Activated T-cell treated with anti-CD3 and anti-CD28 coated beads for 4 hours (primary cell): ENCODE measurements at places on chromosomes 1 and 21.

DNA sequence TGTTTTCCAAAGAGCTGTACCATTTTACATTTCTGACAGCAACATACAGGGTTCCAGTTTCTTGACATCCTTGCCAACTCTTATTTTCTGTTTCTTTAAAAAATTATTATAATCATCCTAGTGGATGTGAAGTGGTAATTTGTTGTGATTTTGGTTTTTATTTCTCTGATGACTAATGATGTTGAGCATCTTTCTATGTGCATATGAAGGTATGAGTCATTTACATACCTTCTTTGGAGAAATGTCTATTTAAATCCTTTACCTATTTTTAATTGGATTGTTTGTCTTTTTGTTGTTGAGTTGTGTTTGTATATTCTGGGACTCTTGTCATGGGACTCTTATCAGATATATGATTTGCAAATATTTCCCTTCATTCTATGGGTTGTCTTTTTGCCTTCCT lies 20.8 kb upstream of the MPC2 start:
- no peak for DNase-seq

- DNase-seq: peak; percentile 15
These were observed 576 bp downstream of the SMIM12 start for GRCh38 chr1:34858901-34859445.

GRCh38 chr1:217389895-217390294 lies 241.0 kb downstream of the GPATCH2 start:
- no peak for DNase-seq

- no peak for DNase-seq
These were observed 276.0 kb downstream of the RWDD3 start for GRCh38 chr1:95509989-95510388.
